Purkinje cell (primary cell): ENCODE measurements at places on chromosomes 1 and 21. TPM values are rescaled to one million over a fixed set of nuclear protein-coding genes. Genes with fewer than 3 reads are reported as not detected.

Gene NHLH1
- 1.7 and 4.6 TPM in 2 replicates for polyA plus RNA-seq

Gene TDRD5
- not detected in 2 replicates for polyA plus RNA-seq

Gene VSIG8
- polyA plus RNA-seq = not detected in 2 replicates

Gene TSTD1
- 35.1 and 74.9 TPM in 2 replicates for polyA plus RNA-seq

Gene FCRLA
- polyA plus RNA-seq = not detected in 2 replicates

Gene CRP
- not detected in 2 replicates for polyA plus RNA-seq
